Esophagus squamous epithelium (tissue), 5 donors: ENCODE measurements at places on chromosomes 1 and 21.

DNA sequence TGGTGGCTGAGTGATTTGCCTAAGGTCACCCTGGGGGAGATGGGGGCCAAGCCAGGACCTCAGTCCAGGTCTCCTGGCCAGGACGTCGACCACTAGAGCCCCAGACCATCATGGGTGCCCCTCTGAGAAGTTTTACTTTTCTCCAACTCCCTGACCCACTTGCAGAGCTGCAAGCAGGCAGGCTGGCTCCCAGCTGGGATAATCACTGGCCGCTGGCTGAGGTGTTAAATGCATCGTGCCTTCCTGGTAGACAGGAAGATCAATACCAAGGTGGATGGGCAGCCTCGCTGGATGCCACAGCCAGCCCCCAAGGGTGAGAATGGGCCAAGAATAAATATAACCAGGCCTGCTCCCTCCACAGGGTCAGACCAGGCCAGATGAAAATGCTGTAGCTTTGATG, 106.2 kb downstream of the EPHB2 start:
- no peak for DNase-seq

GRCh38 chr1:182215764-182216163, 154.3 kb upstream of the ZNF648 start:
- DNase-seq = no peak

GRCh38 chr1:7643530-7643929, 127.6 kb upstream of the VAMP3 start:
- no peak for DNase-seq

GRCh38 chr1:201481761-201482493, 12.9 kb upstream of the PHLDA3 start:
- no peak for DNase-seq

GRCh38 chr1:8378981-8379470, 61.1 kb downstream of the SLC45A1 start:
- no peak for DNase-seq

DNA sequence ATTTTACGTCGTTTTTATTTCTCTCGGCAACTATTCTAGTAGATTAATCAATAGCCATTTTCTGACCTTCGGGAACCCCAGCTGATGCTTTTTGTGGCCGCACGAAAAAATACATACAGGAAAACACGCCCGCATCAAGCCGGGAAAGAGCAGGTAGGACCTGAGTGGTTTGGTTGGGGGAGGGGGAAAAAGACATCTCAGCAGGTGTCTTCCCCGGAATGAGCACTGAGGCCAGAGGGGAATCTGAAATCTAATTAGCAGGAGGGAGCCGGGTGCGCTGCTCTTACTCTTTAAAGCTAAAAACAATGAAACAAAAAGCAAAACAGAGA, 618 bp upstream of the FOXD3 start:
- DNase-seq = no peak

GRCh38 chr21:34980423-34981115, 68.5 kb downstream of the RUNX1 start:
- DNase-seq = no peak

- no peak for DNase-seq
These were observed 149.8 kb downstream of the ETS2 start for GRCh38 chr21:38955495-38955894.

- no peak for DNase-seq
These were observed 618.2 kb downstream of the BRINP3 start for GRCh38 chr1:189859385-189859977.

DNA sequence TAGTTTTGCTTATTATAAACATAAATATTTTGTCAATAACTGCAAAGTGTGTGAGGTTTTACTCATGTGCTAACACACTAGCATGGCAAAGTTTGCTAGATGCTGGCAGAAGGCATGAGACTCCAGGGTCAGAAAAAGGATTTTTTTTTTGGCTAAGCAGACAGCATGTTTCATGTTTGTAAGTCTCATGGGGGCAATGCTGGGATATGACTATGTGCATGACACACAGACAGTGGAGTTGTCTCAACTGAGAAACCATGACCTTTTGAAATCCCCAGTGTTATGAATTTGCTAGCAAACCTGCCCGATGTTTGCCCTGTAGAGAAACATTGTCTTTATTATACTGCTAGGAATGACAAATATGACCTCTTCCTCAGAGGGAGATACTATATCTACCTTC, 448.2 kb downstream of the BRINP3 start:
- no peak for DNase-seq

DNA sequence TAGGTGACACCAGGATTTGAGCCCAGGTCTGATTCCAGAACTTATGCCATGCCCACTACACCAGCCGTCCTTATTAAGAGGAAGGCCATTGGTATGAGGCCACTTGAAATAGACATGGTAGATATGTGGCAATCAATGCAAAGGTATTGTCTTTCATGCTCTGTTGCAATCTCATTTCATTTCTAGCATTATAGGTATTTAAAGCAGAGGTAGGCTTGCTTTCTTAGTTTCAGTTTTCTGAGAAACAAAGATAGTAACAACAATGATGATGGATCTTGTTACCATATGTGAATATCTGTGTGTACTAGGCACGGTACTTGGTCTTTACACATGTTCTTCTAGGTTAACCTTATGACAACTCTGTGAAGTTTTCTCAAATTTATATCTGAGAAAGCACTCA, 113.1 kb downstream of the FGGY start:
- DNase-seq = no peak

DNA sequence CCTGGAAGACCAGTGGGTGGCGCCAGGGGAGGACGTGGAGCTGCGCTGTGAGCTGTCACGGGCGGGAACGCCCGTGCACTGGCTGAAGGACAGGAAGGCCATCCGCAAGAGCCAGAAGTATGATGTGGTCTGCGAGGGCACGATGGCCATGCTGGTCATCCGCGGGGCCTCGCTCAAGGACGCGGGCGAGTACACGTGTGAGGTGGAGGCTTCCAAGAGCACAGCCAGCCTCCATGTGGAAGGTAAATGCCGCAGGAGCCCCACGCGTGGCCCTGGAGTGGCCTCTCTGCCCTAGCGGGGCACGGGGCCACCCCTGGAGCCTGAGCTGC, 75.2 kb downstream of the OBSCN start:
- DNase-seq = no peak

GRCh38 chr1:176878750-176879536, 285.6 kb downstream of the ASTN1 start:
- DNase-seq = no peak

DNA sequence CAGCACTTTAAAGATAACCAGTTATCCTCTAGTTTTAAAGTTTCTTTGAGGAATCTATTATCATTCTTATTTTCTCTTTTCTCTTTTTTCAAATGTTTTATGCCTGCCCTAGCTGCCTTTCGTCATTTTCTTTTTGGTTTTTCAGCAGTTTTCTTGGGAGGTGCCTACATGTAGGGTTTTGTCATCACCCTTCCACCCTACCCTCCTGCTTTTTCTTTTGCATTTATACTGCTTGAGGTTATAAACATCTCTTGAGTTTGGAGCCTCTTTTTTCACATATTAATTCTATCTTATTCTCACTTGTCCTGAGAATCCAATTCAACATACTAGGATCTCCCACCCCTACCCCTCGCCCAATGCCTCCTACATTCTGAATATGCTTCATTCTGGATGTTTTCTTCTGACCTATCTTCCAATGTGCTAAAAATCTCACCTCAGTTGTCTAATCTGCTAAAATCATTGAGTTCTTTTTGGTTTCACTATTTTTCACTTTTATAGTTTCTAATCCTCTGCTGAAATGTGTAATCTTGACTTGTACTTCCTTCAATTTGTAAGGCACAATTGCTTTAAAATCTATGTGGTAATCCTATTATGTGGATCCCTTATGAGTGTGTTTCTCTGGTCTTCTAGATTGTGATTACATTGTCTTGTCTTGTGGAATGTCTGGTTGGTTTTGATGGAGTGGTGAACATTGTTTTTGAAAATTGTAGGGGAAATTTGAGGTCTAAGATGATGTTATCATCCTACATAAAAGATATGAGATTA, 38.7 kb downstream of the MIA3 start:
- no peak for DNase-seq

GRCh38 chr1:232529747-232530146, 100.2 kb downstream of the SIPA1L2 start:
- no peak for DNase-seq

DNA sequence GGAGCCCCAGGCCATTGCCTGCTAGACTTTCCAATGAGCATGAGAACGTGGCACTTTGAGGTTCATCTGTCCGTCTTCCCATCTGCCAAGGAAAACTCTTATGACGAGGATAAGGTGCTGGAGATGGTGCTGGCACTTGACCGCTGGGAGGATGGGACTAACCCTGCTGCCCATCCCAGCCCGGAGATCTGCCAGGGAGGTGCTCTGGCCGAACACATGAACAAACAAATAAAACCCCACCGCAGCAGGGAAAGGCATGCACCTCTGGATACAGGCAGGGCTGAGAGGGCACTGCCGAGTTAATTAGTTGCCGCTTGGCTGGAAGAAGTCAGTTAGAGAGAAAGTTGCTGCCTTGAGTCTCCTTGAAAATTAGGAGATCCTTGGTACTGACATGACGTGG, 308.4 kb downstream of the AJAP1 start:
- DNase-seq = no peak

GRCh38 chr1:204151552-204152309, at the start of gene ETNK2:
Gene ETNK2, minus strand, starts transcription at chr1:204152044. Its CDS starts 192 bp downstream, at chr1:204151852.
- DNase-seq = no peak

DNA sequence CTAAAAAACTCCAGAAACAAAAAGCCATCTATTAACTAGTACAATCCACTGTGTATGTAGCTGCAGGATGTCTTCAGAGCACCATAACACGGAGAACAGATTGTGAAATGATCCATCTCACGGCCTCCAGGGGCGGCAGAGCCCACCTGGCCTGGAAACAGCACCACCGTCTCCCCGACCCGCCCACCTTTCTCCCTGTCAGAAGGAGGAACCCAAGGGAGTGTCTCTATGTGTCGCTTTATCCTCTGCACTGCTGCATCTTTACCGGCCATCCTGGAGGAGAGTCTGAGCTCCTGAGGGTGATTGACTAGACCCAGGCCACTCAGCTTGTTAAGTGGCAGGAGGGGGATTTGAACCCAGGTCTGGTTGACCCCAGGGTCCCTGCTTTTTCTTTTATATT, 405.0 kb downstream of the MATN1 start:
- DNase-seq = no peak

GRCh38 chr21:25682382-25682781, 43.3 kb downstream of the JAM2 start:
- no peak for DNase-seq

- DNase-seq = no peak
These were observed 166.8 kb upstream of the KCNJ6 start for GRCh38 chr21:38082936-38083485.

DNA sequence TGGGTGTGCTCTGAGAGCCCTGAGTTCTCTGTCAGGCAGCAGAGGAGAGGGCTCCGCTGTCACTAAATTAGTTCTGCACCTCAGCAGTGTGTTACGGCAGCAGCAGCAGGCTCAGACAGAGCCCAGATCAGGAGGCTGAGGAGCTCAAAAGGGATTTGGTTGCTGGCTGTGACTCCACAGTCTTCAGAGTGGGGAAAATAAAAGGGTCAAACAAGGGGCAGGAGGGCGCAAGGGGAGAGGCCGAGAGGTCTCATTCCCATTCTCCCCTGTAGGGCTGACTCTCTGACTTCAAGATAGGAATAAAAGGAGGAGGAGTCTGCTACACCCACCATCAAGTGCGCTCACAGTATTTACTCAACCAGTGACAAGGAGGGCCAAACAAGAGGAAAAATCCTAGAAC, 9.2 kb upstream of the SLC45A3 start:
- DNase-seq = no peak

DNA sequence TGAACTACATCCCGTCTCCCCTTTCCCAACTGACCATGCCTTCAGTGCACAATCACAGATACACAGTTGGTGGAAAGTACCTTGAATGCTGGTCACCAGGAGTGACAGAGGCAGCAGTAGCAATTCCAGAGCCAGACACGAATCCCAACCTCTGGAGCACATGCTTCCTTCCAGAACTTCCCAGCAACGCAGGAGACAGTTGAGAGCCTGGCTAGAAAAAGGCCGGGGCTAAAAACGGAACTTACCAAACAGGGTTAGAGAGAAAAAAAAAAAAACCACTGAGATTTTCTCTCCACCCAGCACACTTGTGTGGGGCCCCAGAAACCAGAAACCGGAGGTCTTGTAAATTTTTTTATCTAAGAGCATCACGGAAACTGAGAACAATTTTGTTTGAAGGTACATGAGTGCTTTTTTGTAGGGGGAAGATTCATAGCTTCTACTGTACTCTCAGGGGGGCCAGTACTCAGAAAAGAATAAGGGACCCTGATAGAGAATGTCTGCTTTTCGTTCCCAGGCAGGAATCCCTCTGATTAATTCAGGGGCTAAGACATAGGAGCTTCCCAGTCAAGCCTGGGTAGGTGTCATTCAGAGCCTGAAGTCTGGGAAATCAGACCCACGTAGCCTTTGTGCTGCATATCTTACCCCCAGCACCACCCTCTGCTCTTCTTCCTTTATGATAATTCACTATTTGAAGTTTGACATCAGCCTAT, at the start of gene CD48:
CD48 (minus strand) TSS at position 221 of the 710 bp plus-strand sequence; CDS start at position 162, 59 bp downstream.
- DNase-seq = no peak

- DNase-seq = no peak
These were observed 1.6 kb downstream of the RASSF5 start for GRCh38 chr1:206508956-206509355.

GRCh38 chr21:39047046-39047445, 136.2 kb downstream of the PSMG1 start:
- DNase-seq = no peak

- DNase-seq = no peak
These were observed 829 bp downstream of the PEA15 start for GRCh38 chr1:160206036-160206389.

- DNase-seq = no peak
These were observed 1812.9 kb downstream of the PLA2G4A start for GRCh38 chr1:188641566-188642211.

- no peak for DNase-seq
These were observed 3.9 kb upstream of the MEF2D start for GRCh38 chr1:156504438-156504813.

DNA sequence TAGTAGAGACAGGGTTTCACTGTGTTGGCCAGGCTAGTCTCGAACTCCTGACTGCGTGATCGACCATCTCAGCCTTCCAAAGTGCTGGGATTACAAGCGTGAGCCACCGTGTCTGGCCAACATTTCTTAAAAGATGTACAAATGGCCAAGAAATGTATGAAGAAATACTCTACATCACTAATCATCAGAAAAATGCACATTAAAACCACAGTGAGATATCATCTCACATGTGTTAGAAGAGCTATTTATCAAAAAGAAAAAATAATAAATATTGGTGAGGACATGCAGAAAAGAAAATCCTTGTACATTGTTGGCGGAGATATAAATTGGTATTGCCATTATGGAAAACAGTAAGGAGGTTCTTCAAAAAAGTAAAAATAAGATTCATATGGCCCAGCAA, 33.6 kb upstream of the TNFSF18 start:
- no peak for DNase-seq

GRCh38 chr21:15415541-15416261, 314.1 kb upstream of the USP25 start:
- no peak for DNase-seq

DNA sequence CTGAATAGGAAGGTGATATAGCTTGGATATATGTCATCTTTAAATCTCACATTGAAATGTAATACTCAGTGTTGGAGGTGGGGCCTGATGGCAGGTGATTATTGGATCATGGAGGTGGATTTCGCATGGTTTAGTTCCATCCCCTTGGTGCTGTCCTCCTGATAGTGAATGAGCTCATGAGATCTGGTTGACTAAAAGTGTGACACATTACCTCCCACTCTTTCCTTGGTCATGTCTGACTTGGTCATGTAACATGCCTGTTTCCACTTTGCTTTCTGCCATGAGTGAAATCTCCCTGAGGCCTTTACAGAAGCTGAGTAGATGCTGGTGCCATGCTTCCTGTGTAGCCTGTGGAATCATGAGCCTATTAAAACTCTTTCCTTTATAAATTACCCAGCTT, 664.5 kb upstream of the NR5A2 start:
- DNase-seq = no peak
